A549 treated with Mapracorat at 1 μM for 4 hours (cell line): ENCODE measurements at places on chromosomes 6 and 20. TPM values are rescaled to one million over a fixed set of nuclear protein-coding genes. Genes with fewer than 3 reads are reported as not detected.

Gene SFTA2
- 0.27 TPM in 1 of 5 replicates, not detected in the others for total RNA-seq

Gene PGBD1
- 3.9 to 5.6 TPM (median 5.1 TPM) in 5 replicates for total RNA-seq

Gene DEFB119
- not detected in 5 replicates for total RNA-seq

Gene EPB41L1
- 58.5 to 81.6 TPM (median 74.2 TPM) in 5 replicates for total RNA-seq

Gene PRICKLE4
- 0.47 to 0.91 TPM (median 0.66 TPM) in 5 replicates for total RNA-seq

Gene BPIFB2
- not detected in 5 replicates for total RNA-seq

Gene PI16
- total RNA-seq, result not detected in 5 replicates

Gene SPTLC3
- 0.13 to 0.17 TPM in 2 of 5 replicates, not detected in the others for total RNA-seq

Gene RBPJL
- not detected in 5 replicates for total RNA-seq

Gene WFDC10B
- not detected in 5 replicates for total RNA-seq

Gene CASS4
- total RNA-seq, result 0.05 to 0.06 TPM in 2 of 5 replicates, not detected in the others

Gene KCNQ5
- 1.2 to 1.7 TPM (median 1.5 TPM) in 5 replicates for total RNA-seq

Gene CLDN20
- total RNA-seq, result not detected in 5 replicates

Gene ENPP1
- total RNA-seq, result 1.1 to 1.5 TPM (median 1.4 TPM) in 5 replicates

Gene SLC4A11
- 8.7 to 10.7 TPM (median 9.9 TPM) in 5 replicates for total RNA-seq

Gene B4GALT5
- 52.2 to 72.4 TPM (median 62.2 TPM) in 5 replicates for total RNA-seq

Gene ULBP1
- 0.57 to 1.0 TPM (median 0.75 TPM) in 5 replicates for total RNA-seq

Gene PPP1R3G
- 1.5 to 2.4 TPM (median 2.0 TPM) in 5 replicates for total RNA-seq

Gene BPIFA1
- not detected in 5 replicates for total RNA-seq

Gene HSPA1L
- total RNA-seq, result 1.3 to 1.8 TPM (median 1.5 TPM) in 5 replicates

Gene LBP
- 0.98 to 1.9 TPM (median 1.2 TPM) in 5 replicates for total RNA-seq

Gene SAMD5
- total RNA-seq, result 0.43 to 0.88 TPM (median 0.60 TPM) in 5 replicates
